ENCODE measurements at places on chromosomes 11 and 22.

DNA sequence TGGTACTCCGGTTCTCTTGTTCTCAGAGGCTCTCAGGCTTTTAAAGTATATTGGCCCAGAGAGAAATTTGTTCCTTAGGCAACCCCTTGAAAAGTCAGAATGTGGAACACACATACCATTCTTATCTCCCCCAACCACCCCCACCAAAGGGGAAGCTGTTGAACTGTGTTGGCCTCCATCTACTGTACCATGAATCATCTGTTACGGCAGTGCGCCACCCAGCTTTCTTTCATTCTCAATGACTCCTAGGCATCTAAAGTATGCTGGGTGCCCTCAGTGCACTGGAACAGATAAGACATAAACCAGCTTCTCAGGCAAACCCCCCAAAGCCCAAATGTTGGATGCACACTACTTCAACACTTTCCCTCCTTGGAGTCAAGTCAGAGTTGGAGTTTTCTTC lies 696.2 kb upstream of the TENM4 start:
- DNase-seq = peak; percentile 22

DNA sequence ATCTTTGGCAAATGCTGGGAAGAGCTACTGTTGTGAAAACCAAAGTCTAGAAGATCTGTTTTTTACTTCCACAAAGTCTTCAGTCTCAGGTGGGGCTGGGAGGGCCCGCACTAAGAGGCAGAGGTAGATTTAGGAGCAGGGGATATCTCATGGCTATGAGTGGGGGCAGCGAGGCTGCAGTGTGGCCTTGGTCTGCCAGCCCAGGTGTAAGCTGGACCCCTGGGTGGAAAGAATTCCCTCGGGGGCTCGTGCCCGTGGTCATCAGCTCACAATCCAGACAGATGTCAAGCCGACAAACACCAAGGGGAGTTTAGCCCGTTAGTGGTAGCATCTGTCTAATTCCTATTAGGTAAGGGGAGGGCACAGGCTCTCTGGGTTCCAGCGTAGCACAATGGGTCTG lies 9.0 kb downstream of the PKNOX2 start:
- no peak for DNase-seq

DNA sequence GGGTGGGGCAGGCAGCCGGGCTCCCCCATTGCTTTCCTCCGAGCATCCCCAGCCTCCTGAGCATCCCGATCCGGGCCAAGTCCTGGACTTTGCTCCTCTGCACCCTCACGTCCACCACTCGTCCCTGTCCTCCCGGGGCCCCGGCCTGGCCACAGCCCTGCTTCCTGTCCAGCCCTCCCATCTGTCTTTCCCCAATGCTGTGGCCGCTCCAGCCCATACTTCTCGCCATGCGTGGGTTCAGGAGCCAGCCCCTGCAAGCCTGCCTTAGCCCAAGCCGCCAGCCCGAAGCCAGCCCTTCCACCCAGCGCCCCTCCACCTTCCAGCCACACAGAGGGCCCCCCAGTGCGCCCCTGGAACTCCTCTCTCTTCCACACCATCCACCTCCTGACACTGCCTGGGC lies 23.8 kb downstream of the MRPL23 start:
- no peak for DNase-seq

- no peak for DNase-seq
Observed at GRCh38 chr11:114253771-114254170, 42.4 kb upstream of the NNMT start.

DNA sequence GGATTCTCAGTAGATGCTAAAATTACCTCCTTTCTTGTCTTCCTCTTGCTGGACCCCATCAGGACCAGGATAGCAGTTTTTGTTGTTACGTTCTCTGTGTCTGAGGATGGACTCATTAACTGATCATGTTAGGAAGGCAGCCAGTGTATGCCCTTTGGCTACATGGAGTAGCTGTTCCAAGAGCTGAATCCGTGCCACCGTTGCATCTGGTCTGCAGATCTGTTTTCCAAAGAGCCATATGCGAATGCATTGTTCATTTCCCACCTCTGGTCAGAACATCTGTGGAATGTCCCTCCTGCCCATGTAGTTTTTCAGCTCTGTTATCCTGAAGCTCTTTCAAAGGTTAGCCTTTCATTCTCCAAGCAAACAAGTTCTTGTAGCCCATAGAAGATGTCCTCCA lies 188.4 kb downstream of the SPON1 start:
- DNase-seq = no peak

- DNase-seq = no peak
Observed at GRCh38 chr11:36499315-36499714, 10.8 kb downstream of the TRAF6 start.

DNA sequence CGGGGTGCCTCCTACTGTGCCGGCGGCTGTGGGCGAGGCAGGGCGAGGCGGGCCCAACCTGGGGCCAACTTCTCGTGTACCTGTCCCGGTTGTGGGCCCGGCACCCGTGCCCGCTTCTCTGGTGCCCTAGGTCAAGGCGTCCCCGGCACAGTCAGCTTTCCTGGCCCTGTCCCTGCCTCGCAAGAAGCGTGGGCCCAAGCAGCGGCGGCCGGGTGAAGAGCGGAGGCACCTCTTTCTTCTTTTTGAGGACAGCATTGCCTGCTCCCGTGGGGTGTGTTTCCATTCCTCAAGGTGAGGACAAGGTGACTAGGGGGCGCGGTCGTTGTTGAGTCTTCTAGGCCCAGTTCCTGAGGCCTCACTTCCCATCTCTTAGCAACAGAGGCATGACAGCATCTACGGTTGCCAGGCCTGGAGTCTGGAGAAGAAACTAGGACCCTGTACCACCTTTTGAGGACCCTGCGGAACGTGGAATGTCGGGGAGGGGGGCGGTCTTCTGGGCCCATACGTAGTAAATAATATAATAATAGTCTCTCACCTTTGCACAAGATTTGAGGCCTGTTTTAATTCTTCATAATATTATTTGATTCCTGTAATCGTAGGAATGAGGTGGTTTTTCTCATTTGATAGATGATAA lies 418 bp downstream of the ACO2 start:
- no peak for DNase-seq

DNA sequence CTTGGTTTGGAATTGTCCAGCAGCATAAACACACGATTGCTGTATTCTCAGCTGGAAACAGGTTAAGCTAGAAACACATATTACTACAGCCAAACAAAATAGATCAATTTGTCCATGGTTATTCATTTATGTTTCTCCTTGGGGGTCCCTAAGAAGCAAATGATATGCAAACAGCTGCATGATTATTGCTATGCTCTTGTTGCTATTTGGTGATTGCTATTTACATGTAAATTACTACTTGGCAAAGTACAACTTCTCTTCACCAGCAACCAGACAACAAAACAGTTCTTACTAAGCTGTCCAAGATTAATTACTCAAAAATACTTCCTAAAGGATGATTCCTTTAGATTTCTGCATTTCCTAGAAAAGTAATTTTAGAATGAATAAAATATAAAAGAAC lies 567.9 kb upstream of the ARHGAP42 start:
- no peak for DNase-seq

- DNase-seq = peak; percentile 99
Observed at GRCh38 chr11:62709247-62710000, 1.9 kb downstream of the GNG3 start.

GRCh38 chr11:35792148-35792845 lies 129.7 kb downstream of the TRIM44 start:
- DNase-seq = peak; percentile 18

DNA sequence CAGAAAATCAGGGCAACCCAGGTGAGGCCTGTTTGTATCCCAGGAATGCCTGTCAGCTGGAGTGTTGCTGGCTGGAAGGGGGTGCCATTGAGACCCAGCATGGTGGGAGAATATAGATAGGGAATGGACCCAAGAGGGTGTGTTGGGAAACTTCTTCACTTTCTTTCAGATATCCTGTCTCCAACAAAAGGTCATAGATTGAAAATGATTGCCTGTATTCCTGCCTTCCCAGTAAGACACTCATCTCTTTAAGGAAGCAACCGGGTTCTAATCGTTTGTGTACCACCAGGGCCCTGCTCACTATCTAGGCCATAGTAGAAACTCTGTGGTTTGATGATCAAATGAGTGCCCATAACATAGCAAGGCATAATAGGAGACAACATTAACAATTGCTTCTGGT lies at the start of gene OR51I1:
Gene OR51I1 (minus strand): TSS at position 101 of the 400 bp plus-strand sequence. CDS start 0 bp downstream, at position 101.
- no peak for DNase-seq

GRCh38 chr11:11424688-11425087 lies 71.6 kb upstream of the CSNK2A3 start:
- DNase-seq = no peak

DNA sequence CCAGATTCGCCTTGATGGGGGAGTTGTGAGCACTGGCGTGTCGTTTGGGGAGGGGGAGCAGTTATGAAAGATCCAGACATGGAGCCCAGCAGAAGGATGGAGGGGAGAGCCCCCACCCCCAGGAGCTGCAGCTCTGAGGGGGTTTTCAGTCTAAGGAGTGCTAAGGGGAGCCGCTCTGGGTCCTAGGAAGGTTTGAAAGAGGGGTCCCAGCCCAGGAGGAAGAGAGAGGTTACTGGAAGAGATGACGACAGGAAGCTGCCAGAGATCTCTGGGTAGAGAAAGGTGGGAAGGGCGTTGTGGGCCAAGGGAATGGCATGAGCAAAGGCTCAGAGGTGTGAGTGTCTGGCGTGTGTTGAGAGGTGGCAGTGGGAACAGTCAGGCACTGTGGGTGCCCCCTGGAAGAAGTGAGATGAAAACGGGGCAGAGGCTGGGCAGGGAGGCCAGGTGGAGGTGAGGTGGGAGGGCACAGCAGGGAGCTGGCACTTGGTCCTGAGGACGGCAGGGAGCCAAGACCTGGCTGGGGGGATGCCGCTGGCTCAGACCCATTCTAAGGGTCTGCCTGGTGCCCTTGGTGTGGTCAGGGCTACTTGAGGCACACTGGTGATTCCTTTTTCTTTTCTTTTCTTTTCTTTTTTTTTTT lies 1.8 kb downstream of the MGAT3 start:
- DNase-seq = no peak

- DNase-seq = peak; percentile 61
Observed at GRCh38 chr11:76768909-76769560, 14.1 kb upstream of the TSKU start.

GRCh38 chr11:39651857-39652461 lies 1807.5 kb downstream of the LRRC4C start:
- no peak for DNase-seq

GRCh38 chr11:24609192-24610119 lies 112.6 kb downstream of the LUZP2 start:
- DNase-seq = no peak

DNA sequence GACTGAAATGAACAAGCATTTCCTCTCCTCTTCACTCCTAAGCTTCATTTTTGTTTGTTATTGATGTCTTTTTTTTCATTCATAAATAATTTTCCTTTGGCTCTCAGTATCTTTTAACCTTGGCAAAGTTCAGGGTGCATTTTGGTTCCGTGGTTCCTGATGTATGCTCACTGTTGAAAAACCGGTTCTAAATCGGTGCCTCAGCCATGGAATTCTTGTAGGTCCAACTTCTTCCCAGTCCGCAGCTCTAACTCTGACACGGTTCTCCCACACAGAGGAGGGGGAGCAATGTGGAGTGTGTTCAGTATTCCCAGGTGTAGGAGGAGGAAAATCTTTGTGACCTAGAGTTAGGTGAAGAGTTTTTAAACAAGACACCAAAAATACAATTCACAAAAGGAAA lies 12.6 kb upstream of the MS4A15 start:
- DNase-seq = no peak

DNA sequence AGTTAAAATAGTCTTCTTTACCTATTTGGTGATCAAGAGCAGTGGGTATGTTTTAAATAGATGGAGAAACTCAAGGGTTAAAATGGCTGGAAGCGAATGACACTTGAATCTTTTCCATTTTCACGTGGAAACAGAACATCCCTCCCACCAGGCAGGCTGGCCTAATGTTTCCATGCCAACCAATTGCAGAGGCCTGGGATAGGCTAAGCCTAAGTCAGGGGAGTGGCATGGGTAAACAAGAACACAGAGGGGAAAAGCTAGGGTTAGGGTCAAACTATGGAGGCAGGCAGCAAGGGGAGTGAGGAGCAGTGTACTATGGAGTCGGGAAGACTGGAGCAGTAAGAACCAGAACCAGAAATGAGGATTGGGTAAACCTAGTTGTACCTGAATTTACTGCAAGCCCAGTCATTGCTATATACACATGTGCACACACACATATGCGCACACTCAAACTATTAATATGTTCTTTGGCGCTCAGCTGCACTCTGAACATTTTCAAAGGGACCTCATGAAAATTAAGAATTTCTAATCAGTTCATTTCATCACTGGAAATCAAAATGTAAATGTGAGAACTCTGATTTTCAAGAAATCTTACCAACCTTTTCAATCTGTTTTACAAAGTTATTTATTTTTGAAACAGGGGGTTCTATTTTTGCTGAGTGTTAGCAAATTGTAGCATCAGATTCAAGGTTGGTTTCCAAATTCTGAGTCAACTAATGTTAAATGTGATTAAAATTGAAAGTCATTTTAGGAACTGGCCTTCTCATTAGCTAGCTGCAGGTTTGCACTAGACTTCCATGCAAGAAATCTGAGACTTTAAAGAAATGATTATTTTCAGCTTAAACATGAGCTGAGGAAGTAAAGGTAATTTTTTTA lies 327.0 kb upstream of the CCDC90B start:
- DNase-seq = no peak

GRCh38 chr11:116510166-116510565 lies 262.6 kb downstream of the BUD13 start:
- no peak for DNase-seq

- DNase-seq = peak; percentile 83
Observed at GRCh38 chr11:114348200-114349191, 51.8 kb downstream of the C11orf71 start.

GRCh38 chr11:285894-286220 lies 3.1 kb upstream of the PGGHG start:
- no peak for DNase-seq

DNA sequence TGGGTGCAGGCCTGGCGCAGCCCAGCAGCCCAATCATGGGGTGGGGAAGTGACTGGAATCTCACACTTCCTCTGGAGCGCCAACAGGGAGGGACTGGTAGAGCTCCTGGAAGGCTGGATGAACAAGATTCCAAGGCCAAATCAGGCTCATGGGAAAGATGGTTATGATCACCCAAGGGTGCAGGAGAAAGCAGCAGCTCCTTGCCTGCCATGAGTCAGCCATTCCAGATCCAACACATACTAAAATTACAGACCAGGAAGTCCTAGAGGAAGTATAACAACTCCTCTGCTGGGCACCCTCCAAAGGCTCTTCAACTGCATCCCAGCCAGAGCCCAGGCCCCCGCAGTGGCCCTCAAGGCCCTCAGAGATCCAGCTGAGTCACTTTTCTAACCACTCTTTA lies 427.3 kb downstream of the TENM4 start:
- peak; percentile 76 for DNase-seq

- DNase-seq = no peak
Observed at GRCh38 chr11:121589946-121590537, 137.3 kb upstream of the SORL1-AS1 start.

DNA sequence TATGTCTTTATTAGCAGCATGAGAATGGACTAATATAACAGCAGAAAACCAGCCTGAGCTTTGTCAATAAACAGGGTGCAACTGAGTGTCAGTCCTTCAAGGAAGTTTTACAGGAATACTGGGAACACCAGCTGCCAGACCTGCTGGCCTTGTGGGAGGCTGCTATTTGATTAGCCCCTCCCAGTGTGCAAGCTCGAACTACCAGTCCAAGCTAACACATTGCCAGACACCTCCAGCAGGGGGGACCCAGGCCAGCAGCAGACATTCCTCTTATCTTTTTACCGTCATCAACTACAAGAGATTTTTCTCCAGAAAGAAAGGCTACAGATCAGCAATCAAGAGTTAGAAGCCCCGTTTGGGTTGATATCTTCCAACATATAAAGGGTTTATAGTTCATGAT lies 942.8 kb upstream of the TENM4 start:
- DNase-seq = no peak

All from EH (cell line).